AG10803 (cell line): ENCODE measurements at places on chromosomes 5 and 9.

DNA sequence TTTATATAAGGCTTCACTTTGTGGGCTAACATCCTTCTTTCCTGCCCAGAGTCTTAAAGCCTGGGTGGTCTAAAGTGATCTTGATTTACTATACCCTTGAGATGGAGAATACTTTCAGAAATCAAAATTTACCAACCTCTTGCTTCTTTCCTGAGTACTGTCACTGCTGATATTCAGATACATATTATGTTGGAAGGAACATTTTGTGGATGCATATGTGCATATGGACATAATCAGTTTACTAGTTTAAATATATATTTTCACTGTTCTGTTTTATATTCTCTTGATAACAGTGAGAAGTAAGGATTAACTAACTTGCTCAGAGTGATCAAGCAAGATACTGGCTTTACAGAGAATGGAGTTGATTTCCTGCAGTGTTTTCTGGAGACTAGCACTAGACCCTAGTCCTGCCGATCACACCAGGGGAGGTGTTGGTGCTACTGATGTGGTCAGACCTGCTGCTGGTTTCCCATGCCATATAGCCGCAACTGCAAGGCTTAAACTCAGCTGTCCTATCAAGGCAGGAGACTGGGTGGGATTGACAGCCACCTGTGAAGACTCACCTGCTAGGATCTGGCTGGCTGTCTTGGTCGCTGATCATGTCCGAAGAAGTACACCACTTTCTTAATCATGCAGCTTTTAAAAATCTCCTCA is 57.6 kb downstream of the SLF1 start:
- no peak for DNase-seq

DNA sequence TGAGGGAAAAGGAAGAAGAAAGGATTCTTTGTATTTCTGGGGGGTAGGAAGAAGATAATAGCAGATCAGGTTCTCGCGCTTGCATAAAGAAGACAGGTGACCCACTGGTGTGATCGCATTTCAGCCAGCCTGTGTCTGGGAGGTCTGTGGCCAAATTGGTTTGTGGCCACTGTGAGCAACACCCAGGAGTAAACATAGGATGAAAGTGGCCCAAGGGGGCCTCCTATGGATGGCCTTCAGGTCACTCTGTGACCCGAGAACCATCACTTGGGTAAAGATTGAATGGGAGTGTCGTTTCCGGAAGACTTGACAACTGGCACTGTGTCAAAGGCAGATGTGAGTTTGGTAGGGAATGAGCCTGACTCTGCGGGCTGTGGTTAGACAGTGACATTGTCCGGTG is 34.2 kb downstream of the RAI14 start:
- no peak for DNase-seq

- DNase-seq = no peak
Measured at GRCh38 chr9:18182636-18183035, 291.3 kb upstream of the ADAMTSL1 start.

- no peak for DNase-seq
Measured at GRCh38 chr5:44847206-44847852, 38.6 kb downstream of the MRPS30 start.

GRCh38 chr9:63859475-63860215 is 1425.4 kb downstream of the FOXD4L5 start:
- no peak for DNase-seq
